Stimulated activated CD4-positive, alpha-beta T cell treated with anti-CD3 and anti-CD28 coated beads, TNF-alpha, amount 100 ng/mL, for 4 hours (primary cell): ENCODE measurements at places on chromosomes 2 and 18.

DNA sequence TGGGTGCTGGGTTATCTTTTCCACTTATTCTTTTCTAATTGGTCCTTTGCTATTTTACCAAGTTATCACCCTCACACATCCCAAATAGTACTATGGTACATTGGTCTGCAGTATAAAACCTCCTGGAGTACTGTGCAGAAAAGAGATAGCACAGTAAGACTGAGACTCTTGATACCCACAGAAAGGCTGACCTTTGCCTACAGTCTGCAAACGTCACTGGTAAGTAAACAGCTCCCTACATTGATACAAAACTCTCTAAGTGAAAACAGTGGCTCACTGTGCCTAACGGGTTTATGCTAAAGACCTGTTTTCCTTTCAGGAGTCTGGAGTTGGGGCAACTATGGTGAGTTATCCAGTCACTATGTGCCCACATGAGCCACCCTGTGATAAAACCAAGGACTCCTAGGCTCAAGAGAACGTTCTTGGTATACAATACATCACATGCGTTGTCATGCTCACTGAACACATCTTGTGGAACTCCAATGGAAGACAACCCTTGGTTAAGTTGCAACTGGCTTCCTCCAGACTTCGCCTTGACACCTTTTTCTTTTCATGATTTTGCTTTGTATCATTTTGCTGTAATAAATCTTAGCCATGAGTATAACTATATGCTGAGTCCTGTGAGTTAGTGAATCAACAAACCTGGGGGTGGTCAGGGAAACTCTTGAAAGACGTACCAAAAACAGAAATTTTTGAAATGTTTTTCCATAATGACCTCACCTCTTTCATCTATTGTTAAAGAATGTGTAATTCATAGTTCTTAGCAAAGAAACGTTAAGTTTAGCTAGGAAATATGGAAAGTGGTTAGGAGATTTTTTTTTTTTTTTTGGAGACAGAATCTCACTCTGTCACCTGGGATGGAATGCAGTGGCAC, 104.9 kb downstream of the C2orf74 start:
- DNase-seq = no peak

DNA sequence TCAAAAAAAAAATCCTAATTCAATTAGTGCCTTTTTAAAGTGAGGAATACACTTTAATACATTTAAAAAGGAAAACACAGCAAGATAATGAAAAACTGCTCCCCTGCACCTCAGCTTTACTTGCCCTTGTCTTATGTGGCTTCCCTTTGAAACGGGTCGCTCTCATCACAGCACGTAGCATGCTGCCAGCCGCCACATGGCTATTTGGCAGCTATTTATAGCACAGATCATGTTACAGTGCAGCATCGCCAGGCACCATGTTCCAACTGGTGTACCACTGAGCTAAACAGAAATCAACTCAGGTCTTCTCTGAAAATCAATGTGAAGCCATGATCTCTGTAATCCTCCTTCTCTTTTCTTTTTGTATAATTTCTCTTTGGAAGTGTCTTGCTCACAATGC, 65.1 kb downstream of the TMEM182 start:
- no peak for DNase-seq

DNA sequence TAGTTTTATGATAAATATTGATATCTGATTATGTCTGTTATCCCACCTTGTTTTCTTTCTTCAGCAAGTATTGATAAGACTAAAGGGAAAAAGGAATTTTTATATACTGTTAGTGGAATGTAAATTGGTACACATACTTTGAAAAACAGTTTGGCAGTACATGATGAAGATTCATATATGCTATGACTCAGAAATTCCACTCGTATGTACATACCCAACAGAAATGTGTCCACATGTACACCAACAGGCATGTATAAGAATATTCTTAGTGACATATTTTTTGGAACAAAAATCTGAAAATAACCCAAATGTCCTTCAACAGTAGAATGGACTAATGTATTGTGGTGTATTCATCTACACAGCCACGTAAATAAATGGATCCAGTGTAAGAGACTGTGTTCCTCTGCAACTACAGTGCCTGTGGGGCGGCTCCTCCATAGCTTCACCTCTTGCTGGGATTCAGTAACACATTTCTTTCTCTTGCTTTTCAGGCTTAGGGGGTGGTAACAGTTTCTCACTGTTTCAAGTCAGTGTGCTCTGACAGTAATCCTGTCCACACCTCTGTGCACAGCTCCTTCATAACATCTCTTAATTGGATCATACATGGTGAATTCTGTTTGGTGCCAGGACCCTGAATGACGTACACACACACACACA, 35.5 kb upstream of the ALMS1 start:
- DNase-seq = no peak

DNA sequence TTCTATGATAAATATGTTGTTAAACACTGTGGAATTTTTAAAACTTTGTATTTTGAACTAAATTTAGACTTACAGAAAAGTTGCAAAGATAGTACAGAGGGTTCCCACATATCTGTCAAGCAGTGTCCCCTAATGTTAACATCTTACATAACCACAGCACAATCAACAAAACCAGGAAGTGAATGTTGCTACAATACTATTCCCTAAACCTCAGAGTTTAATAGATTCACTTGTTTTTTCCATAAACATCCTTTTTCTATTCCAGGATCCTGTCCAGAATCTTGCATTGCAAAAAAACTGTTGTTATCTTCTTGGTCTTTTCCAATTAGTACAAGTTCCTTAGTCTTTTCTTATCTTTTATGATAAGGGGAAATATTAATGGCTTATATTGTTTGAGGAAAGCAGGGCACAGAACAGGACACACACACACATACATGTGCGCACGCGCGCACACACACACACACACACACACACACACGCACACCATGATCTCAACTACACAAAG, 251.1 kb upstream of the TRIB2 start:
- DNase-seq = no peak

GRCh38 chr2:189511960-189512319, 68.6 kb downstream of the SLC40A1 start:
- no peak for DNase-seq

- DNase-seq = no peak
Measured at GRCh38 chr2:174778085-174778981, 14.1 kb upstream of the CHRNA1 start.

GRCh38 chr18:60755134-60755533, 382.6 kb upstream of the MC4R start:
- DNase-seq = no peak

GRCh38 chr18:59672235-59672711, 24.9 kb downstream of the CCBE1 start:
- DNase-seq = no peak

- no peak for DNase-seq
Measured at GRCh38 chr2:62461017-62461553, 44.9 kb downstream of the TMEM17 start.

GRCh38 chr2:44061876-44062275, 66.1 kb upstream of the LRPPRC start:
- no peak for DNase-seq

GRCh38 chr2:127683757-127684156, 8.4 kb upstream of the LIMS2 start:
- DNase-seq = no peak

GRCh38 chr2:105261061-105261460, 19.5 kb downstream of the GPR45 start:
- no peak for DNase-seq

DNA sequence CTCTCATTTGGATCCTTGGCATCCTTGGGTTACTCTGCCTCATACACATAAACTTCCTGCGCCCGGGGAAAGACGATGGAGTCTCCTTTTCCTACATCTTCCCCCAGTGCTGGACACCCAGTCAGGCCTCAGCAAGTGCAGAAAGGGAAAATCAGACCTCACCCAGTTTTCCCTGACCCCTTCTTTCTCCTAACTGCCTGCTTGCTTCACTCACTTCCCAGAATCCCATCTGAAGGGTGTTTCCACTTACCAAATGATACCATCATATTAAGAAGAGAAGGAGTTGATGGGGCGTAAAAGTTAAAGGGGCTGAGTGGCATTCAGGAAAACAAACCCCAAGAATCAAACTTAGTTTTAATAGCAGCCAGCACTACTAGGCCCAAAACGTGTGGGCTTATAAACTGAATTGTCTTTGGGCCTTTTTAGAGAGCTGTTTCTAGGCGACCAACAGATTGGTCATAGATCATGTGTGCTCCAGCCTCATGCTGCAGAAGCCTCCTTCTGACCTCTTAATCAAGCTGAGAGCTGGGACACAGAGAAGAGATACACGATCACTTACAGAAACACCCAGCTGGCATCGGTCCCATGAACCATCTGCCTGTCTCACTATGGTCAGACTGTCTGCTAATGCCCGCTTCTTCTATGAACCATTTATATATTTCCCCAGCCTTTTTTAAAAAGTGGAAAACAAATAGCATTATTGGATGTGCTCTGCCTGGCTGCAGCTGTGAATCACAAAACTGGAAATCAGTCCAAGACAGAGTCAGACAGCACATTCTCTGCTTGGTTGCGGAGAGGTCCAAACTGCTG, 165.7 kb upstream of the SLC14A2 start:
- DNase-seq = no peak

- peak; percentile 26 for DNase-seq
Measured at GRCh38 chr2:136281281-136282114, 163.5 kb upstream of the CXCR4 start.

DNA sequence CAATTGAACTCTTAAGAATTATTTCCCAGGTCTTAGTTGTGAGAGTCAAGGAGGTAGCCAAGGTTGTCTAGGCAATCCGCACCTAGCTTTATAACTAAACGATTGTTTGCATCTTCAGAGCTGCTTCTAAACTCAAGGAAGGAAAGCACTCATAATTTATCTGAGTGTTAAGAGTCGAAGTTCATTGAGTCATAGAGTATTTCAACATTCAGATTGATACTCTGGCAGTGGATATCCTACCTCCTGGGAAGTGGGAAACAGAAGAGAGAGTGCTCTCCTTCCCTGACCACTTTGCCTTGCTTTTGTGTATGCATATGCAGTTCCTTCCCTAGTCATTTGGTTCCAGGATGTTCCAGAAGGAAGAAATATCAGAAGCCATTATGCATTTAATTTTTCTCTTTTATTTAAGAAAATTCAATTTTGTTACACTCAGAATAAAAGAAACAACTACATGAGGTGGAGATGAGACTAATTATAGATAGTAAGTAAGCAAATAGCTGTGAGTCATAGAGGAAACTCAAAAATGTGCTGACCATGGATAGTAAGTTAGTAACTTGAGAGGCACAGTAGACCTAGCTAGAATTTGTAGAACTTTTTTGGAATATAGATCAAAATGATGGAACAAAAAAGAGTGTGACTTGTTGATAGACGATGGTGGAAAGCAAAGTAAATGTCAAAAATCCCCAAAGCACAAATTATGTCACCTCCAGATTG, 35.4 kb upstream of the FSHR start:
- no peak for DNase-seq

GRCh38 chr2:38076152-38076709, 280 bp upstream of the CYP1B1 start:
- no peak for DNase-seq

- no peak for DNase-seq
Measured at GRCh38 chr2:1340141-1340512, 73.1 kb upstream of the TPO start.

- DNase-seq = no peak
Measured at GRCh38 chr2:233089851-233090250, 29.7 kb downstream of the INPP5D start.

- no peak for DNase-seq
Measured at GRCh38 chr2:233839447-233839820, 14.9 kb downstream of the HJURP start.

GRCh38 chr2:12731701-12732280, 15.1 kb downstream of the TRIB2 start:
- no peak for DNase-seq

DNA sequence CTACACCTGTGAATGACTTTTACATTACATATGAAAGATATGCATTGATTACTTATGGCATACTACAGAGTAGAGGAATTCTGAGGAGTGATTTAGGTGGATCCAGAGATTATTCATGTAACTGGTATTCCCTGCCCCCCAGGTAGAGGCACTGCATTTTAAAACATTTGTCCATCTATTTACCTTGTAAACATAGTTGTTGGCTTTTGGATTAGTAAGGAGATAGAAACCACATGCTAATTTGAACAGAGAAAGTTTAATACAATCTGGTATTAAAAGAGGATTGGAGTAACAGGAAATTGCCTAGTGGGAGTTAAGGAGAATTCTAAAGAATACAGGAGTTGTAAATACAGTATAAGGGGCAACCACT, 15.9 kb downstream of the GALNT3 start:
- DNase-seq = no peak

DNA sequence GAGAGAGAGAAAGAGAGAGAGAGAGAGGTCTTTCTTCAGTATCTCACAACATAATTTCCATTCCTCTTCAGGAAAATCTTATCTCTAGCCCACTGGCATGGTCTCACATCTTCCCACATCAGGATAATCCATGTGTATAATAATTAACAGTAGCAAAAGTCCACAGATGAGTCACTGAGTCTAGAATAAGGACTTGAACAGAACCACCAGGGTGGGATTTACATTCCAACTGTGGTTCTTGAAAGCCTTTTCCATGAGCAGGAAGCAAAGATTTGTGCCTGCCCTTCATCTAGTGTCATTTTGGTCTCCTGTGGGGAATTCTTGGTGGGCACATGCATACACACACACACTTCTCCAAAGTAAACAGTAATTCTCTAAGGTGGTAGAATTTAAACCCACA, 107.1 kb upstream of the TCF4 start:
- no peak for DNase-seq

- no peak for DNase-seq
Measured at GRCh38 chr2:217790195-217790594, 212.6 kb downstream of the TNS1 start.

GRCh38 chr2:182057002-182057401, 71.3 kb downstream of the PPP1R1C start:
- no peak for DNase-seq

- no peak for DNase-seq
Measured at GRCh38 chr2:238574490-238575271, 148.0 kb downstream of the ASB1 start.

GRCh38 chr18:35174093-35174731, 66.6 kb upstream of the ZNF397 start:
- DNase-seq = no peak

DNA sequence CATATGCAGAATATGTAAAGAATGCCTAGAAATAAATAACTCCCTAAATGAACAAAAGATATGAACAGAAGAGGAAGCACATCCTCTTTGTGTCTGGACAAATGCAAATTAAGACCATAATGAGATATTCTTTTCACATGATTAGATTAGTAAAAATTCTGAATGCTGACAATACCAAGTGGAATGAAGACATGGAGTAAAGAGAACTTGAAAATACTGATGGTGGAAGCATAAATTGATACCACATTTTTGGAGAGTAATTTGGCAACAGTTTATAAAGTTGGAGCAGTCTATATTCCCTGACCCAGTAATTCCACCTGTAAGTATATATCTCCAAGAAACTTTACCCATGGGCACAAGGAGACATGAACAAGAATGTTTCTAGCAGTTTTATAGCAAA, 130.0 kb downstream of the CAPN13 start:
- no peak for DNase-seq

GRCh38 chr2:85215448-85216401, 82.5 kb downstream of the TCF7L1 start:
- no peak for DNase-seq

GRCh38 chr18:54852780-54853675, 24.8 kb downstream of the RAB27B start:
- DNase-seq = no peak
